ENCODE measurements at places on chromosomes 11 and 22.

DNA sequence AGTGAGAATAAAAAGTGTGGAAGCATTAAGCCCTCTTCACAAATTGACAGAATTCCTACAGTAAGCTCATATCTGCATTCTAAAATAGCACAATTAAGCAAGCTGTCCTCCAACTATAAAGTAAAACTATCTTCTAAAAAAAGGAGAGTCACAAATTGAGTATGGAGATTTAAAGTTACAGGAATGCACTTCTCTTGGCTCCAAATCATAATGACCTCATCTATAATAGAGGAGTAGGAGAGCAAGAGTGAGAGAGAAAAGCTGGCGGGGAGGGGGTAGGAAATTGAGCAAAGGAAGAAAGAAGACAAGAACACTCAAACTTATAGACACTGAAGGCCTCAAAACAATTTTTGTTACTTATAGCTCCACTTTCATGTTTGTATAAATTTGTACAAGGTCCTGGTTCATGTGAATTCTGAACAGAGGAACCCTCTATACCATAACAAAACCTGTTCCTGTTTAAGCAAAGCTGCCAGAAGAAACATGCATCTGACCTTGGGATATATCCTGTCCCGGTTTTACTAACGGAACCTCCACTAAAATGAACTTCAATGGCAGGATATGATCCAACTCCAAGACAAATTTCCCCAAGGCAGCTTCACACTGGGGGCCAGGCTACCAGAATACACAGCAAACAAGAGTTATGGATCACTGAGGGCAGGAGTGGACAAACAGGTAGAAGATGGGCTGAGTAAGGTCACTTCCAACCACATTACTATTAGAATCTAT, 37.2 kb downstream of the SLC35F2 start:
- DNase-seq, result no peak

GRCh38 chr22:24068717-24069297, 57.7 kb downstream of the CABIN1 start:
- no peak for DNase-seq

GRCh38 chr11:251550-251949, 14.8 kb downstream of the PSMD13 start:
- DNase-seq, result no peak

GRCh38 chr22:19181786-19182471, 3.4 kb upstream of the SLC25A1 start:
- no peak for DNase-seq

GRCh38 chr11:71447791-71448256, 369 bp downstream of the DHCR7 start:
- DNase-seq, result no peak

Data from amniotic stem cell (primary cell).